CD4-positive, alpha-beta memory T cell (primary cell): ENCODE measurements at places on chromosomes 11 and 22. TPM values are rescaled to one million over a fixed set of nuclear protein-coding genes. Genes with fewer than 3 reads are reported as not detected.

C11orf52 gene
- not detected for total RNA-seq

TBX1 gene
- not detected for total RNA-seq

DNA sequence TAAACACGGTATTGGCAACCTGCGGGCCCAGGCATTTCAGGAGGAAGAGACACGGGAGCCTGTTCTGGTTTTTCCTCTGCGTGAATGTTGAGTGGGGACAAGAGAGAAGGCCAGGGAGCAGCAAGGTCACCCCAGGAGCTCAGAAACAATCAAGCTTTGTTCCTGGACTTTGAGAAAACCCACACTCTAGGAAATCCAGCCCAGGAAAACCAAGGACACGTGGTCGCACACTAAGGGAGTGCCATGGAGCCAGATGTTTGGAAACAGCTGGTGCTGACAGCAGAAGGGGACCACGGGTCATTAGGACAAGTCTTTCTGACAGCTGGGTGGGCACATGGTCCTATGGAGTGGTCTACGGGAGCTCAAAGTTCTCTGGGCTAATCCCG, 44.1 kb downstream of the MYH9 start:
- DNase-seq: no peak

- DNase-seq: no peak
Measured at GRCh38 chr11:77868744-77869143, 47.8 kb downstream of the AAMDC start.

DNA sequence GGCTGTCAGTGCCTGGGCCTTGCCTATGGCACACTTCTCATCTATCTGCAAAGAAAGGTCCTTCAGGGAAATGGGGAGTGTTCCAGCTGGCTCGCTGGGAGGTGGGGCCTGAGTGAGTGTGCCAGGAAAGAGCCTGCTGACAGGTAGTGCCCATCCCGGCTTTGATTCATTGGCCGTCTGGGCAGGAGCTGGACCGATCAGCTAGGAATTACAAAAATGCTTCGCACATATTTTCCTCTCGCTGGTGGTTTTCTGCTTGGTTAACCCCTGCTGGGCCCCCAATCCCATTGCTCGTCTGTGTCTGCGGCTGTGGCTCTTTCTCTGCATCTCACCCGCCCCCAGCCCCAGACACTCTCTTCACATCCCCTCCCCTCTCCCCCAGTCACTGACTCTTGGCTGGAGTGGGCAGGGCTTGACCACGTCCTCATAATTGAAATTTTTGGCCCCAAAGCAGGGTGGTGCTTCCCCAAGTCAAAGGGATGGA, 10.8 kb downstream of the LIF start:
- DNase-seq: no peak

DNA sequence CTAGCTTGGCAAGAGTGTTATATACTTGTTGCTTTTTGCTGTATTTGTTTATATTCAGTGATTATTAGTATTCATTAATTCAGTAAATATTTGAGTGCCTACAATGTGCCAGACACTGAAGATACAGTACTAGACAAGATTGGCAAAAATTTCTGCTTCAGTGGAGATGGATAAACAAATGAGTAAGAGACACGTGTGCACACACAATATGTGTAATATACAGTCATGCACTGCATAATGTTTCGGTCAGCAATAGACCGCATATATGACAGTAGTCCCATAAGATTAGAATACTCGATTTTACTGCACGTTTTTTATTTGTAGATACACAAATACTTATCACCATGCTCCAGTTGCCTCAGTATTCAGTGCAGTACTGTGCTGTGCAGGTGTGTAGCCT, 104.9 kb upstream of the GAL start:
- no peak for DNase-seq
